ENCODE measurements at places on chromosomes 3 and 15. TPM values are rescaled to one million over a fixed set of nuclear protein-coding genes. Genes with fewer than 3 reads are reported as not detected.

The ACKR4 gene
- 2.5 TPM for polyA plus RNA-seq

The TNNC1 gene
- 7.4 TPM for polyA plus RNA-seq

The CASR gene
- polyA plus RNA-seq = 22.2 TPM

The CPN2 gene
- polyA plus RNA-seq = 1.0 TPM

DNA sequence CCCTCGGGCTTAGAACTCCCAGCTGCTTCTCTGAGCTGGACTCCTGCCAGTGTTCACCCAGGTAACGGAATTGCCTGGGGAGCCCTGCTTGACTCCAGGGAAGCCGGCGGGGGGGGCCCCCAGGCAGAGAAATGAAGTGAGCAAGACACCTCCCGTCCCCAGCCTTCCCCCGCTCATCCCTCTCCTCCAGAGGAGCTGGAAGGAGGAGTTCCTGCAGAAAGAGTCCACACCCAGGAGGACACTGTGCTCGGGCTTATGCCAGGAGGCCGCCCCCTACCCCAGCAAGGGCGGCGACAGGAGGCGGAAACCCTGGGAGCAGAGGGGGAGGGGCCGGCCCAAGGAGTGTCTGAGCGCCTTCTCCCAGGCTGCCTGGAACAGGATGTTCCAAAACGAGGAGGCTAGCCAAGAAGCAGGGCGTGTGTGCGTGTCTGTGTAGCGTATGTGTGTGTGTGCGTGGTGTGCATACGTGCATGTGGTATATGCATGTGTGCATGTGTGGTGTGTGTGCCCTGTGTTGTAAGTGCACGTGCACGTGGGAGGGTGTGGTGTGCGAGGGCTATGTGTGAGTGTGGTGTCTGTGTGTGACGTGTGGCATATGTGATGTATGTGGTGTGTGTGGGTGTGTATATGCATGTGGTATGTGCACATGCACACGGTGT is 511.3 kb downstream of the SHQ1 start:
- no peak for DNase-seq

DNA sequence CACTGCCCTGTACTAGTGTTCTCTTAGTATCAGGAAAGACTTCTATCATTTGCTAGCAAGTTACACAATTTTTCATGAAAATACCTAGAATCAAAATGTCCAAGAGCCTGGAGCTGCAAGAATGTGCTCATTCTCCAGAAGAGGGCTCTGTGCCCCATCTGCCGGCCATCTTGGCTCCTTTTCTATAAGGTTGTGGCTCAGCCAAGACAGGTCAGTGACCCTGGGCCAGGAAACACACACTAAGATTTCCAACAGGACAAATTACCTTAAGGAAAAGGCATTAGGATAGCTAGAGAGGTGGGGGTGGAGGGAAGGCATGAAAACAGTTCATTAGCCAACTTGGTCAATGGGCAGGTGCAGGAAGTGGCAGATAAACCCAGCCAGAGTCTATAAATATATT is 20.7 kb downstream of the TIMP4 start:
- no peak for DNase-seq

GRCh38 chr15:27770086-27770607 is 329.0 kb downstream of the OCA2 start:
- no peak for DNase-seq

- no peak for DNase-seq
These were observed 1.0 kb upstream of the MELTF start for GRCh38 chr3:197030379-197031314.

DNA sequence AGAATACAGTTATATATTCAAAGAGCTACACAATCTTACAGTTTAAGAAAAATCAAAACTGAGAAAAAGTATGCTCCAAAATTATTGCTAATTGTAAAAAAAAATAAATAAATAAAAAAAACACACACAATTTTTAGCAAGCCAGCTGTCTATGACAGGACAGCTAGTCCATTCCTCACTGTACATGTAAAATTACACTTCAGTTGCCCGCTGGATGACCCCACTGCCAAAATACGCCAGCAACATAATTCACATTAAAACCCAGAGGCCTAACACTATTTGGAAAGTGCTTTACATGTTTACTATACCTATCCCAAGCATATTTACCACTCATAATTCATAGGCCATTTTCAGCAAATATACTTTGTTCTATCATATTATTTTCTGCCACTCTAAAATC is 5.8 kb downstream of the MYO9A start:
- no peak for DNase-seq

GRCh38 chr3:77191014-77191413 is 151.1 kb downstream of the ROBO2 start:
- no peak for DNase-seq
